Endothelial cell (in vitro differentiated cells): ENCODE measurements at places on chromosomes 1 and 21.
A peak's percentile ranks its signal among the peaks of the same experiment; 100 is the strongest.

- DNase-seq = no peak
Measured at GRCh38 chr1:223211323-223211985, 68.4 kb upstream of the TLR5 start.

- DNase-seq = no peak
Measured at GRCh38 chr1:210456731-210457255, 128.1 kb downstream of the HHAT start.

DNA sequence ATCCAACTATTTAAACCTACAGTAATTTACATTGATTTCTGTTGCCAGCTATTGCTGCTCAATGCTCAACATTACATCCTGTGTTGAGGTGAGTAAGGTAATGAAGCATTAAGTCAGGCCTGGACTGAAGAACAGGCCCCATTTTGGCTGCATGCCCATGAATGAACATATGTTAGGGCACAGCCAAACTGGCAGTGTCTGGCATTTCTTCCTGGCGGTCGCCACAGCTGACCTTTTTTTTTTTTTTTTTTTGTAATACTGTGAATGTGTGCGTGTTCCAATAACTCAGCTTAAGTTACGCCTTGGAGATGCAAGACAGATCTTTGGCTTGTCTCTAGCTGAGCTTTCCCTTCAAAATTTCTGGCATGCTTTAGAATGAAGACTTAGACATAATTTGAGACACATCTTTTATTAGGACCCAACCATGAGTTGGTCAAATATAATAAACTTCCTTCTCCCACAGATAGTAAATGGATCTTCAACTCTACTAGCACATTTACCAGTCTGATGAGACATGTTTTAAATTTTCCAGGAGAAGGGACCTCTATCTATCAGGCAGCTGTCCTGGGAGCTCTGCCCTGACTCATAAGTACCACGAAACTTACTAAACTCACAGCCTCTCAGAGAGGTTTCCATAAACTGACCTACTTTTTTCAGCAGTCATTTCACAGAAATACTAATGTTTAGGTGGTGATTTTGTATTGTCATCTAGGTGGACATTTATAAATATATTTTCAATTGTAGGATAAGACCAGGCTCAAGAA is 341.1 kb upstream of the RUNX1 start:
- DNase-seq = no peak

DNA sequence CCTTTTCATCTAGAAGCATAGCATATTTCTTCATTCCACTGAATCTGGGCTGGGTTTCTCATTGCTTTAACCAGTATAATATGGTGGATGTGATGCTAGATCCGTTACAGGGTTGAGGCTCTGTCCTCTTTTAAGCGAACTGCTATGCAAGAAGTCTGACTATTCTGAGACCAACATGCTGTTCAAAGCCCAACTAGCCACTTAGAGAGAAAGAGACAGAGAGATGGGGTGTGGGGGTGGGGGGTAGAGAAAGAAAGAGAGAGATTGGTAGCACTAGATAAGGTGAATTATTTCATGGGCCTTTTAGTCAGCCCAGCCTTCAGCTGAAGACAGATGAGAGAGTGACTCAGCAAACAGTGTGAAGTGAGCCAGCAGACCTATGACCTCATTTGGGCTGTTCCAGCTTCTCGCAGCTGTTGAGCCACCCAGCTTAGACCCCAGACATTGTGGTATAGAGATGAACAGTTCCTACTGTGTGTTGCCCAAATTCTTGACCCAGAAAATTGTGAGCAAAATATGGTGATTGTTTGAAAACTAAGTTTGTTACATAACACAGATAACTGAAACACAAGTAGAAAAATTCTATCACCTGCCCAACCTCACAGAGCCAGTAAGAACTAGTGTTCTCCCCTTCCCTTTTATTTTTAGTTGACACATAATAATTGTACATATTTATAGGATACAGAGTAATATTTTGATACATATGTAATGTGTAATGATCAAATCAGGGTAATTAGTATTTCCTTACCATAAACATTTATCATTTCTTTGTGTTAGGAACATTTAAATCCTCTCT is 40.7 kb upstream of the PRKACB start:
- no peak for DNase-seq

- no peak for DNase-seq
Measured at GRCh38 chr1:203202431-203203245, 16.1 kb upstream of the CHI3L1 start.

DNA sequence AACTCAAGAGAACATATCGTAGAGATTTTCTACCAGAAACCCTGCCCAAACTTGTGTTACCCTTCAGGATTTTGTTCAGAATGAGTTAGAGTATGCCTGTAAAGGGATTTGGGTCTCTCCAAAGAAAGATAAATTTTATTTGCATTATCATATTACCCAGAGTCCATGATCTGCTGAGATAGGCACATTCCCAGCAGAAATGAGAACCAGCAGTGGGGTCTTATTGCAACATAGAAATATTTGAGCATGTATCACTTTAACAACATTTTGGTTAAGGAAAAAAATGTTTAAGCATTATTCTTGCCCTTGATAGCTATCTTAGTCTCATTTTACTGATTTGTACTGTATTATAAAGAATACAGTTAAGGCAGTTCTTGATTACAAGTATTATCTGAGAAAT is 10.6 kb downstream of the VCAM1 start:
- no peak for DNase-seq

DNA sequence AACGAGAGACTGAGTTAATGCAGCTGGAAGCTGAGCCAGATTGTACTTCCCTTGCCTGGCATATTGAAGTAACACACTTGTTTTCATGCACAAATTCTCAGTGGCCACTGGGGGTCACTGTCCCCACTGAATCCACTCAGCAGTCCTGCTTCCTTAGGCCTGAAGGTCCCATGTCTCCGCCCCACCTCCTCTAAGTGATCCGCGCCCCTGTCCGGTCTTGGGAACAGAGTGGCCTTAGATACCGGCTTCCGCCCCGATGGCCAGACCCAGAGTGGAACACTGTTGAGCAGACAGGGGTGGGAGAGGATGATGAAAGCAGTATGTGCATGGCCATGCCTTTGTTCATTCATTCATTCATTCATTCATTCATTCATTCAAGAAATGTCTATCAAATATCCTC is 34.8 kb downstream of the CHAF1B start:
- peak; percentile 86 for DNase-seq

DNA sequence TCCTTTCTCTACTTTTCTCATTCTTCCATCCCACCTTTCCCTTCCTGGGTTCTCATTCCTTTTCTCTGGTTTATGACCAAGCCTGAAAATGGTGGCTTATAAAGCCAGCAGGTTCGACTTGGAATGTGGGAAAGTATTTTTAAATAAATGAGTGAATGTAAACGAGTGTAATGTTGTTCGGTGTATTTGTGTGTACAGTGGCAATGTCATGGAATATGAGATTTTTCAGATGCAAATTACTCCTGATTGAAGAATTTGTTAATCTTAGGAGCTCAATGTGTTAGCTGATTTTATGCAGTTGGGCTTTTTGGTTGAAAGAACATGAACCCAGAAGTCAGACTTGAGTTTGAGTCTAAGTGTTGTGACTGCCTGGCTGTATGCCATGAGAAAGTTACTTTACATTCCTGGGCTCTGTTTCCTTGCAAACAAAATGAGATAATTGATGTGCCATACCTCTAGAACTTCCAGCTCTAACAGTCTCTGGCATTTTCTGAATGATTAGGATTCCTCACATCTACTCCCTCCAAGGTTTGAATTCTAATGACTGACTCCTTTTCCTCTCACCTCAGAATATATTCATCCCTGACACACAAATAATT is 6.6 kb downstream of the SGIP1 start:
- no peak for DNase-seq

DNA sequence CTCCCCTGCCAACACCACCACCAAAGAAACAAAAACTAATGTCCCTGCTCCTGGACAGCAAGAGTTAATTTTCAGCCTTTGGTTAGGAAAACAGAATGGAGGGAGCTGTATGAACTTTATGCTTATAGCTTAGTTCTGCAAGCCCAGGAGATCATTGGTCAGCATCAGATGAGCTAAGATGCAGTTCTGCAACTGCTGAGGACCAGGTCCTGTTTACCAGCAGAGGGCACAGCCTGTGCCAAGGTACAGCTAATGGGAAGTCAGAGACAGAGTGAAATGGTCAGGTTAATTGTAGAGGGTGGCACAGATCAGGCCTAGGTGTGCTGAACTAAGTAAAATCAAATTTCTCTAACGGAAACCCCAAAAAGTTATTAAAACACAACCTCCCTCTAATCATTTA is 161.3 kb downstream of the ROR1 start:
- DNase-seq = no peak

DNA sequence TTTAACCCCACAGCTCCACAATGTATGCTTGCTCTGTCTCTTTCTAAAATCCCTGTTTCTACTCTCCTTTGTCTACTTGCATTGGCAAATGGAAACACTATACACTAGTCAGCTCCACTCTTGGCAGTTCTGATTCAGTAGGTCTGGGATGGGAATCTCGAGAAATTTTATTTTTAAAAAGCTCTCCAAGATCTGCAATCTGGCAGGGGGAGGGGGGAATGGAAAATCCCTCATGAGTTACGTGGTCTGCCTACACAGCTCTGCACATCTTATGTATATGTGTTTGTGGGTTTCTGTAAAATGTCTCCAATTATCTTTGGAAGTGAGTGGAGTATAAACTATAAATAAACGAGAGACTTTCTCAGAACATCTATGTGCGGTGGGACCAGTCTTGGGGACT is 9.9 kb upstream of the GALNT2 start:
- no peak for DNase-seq

- no peak for DNase-seq
Measured at GRCh38 chr1:202283379-202283844, 58.3 kb downstream of the UBE2T start.

DNA sequence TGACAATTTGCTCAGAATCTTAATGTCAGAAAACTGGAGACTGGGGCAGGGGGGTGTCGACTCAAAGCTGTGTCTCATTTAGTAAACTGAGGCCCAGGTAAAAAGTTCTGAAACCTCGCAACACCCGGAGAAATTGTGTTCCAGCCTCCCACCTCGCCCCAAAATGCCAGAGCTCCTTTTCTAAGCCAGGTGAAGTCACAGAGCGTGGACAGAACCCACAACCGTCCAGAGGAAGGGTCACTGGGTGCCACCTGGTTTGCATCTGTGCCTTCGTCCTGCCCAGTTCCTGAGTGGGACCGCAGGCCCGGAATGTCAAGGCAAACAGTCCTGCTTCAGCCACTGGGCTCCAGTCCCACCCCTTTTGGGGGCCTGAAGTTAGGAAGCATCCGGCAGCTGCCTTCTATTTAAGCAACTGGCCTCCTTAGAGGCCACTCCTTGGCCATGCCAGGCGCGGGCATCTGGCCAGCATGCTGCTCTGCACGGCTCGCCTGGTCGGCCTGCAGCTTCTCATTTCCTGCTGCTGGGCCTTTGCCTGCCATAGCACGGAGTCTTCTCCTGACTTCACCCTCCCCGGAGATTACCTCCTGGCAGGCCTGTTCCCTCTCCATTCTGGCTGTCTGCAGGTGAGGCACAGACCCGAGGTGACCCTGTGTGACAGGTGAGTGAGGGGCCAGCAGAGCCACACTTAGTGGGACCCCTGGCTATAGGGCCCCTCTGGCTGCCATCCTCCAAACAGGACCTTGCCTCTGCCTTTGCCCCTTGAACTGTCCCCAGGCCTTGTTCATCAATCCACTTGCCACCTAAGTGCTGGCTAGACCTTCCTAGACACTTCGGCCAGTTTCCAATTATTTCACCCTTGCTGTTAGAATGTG is at the start of gene TAS1R1:
Gene TAS1R1 (plus strand): TSS at position 401 of the 872 bp plus-strand sequence. CDS start 67 bp downstream, at position 468.
- DNase-seq = no peak

DNA sequence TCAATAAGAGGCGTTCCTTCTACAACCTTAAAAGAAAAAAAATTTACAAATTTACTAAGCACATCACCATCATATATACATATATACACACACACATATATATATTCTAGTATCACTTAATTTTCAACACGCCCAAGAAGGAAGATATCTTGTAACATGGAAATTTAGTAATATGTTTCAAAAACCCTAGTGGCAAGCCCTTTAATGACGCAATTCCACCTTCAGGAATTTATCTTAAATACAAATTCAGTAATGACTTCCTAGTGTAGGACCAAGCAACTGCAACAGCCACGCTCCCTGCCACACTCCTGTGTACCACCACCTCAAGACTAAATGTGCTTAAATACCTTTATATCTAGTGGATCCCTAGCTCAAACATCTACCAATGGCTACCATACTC is 12.5 kb downstream of the LBR start:
- DNase-seq = no peak

DNA sequence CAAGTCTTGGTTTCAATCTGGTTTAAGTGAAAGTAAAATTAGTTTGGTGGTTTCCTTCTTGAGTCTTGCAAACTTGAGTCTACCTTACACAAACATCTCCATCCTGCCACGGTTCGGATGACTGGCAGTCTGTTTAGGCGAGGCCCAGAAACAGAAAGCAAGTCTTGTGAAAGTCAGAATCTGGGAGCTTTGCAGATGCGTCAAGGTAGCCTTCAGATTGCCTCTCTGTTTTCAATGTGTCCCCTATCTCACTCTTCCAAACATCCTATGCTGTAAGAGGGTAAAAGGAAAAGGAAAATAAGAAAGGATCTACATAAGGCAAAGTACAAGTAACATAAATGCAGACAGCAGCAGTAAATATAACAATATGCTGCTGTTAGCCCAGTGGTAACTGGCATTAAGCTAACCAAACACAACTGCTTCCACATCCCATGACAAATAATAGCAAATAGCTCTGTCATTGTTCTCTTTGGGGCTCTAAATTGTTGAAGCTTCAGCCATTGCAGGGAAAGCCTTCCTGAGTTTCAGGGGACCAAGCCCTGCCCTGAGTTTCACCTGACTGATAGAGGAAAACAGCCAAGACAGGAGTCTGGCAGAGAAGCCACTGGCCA is 26.2 kb upstream of the C1orf105 start:
- no peak for DNase-seq

DNA sequence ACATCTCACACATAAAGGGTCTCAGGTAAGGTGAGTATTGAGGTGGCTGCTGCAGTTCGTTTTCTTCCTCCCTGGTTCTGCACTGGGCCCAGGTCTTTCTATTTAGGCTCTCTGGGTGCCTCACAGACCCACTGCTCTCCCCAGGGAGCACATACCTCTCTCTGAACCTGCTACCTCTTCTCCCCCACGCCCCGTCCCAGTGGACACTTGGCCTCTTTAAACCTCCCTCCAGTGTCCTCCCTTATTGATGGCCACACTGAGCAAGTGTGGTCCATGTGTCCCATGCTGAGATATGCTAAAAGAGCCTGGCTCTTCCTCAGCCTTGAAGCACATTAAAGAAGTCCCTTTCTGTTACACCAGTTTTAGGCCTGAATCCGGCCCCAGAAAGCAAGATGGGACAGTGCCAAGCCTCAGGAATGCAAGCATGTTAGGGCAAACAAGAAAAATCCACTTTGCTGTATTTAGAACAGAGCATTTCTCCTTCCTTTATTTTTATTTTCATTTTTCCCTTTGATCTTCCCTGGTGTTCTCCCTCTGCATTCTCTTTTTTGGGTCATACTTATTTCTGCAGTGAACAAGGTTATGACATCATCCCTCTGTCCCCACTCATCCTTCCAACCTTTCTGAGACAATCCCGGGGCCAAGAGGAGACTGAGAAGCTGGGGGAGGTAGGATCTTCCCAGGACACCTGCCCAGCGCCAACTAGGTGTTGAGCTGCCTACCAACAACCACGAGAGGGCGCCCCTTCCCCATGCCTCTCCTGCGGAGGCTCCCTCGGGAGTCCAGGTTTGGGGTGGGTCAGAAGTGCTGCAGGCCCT is 5.0 kb upstream of the CHI3L2 start:
- peak; percentile 85 for DNase-seq

GRCh38 chr1:51305371-51305823 is 25.0 kb downstream of the TTC39A start:
- DNase-seq = no peak
